GM12891 (cell line): ENCODE measurements at places on chromosomes 16 and 17.

GRCh38 chr16:87006789-87007745 lies 310.1 kb downstream of the C16orf95 start:
- no peak for DNase-seq

- DNase-seq, result no peak
Measured at GRCh38 chr16:73048292-73049080, 558 bp upstream of the ZFHX3 start.

- DNase-seq, result no peak
Measured at GRCh38 chr16:69520800-69521602, 44.8 kb upstream of the NFAT5 start.

GRCh38 chr17:7716901-7717755 lies at the start of gene DNAH2:
Gene DNAH2, plus strand, starts transcription at chr17:7717744. Its CDS starts 1,991 bp downstream, at chr17:7719735.
- DNase-seq, result peak; percentile 69

DNA sequence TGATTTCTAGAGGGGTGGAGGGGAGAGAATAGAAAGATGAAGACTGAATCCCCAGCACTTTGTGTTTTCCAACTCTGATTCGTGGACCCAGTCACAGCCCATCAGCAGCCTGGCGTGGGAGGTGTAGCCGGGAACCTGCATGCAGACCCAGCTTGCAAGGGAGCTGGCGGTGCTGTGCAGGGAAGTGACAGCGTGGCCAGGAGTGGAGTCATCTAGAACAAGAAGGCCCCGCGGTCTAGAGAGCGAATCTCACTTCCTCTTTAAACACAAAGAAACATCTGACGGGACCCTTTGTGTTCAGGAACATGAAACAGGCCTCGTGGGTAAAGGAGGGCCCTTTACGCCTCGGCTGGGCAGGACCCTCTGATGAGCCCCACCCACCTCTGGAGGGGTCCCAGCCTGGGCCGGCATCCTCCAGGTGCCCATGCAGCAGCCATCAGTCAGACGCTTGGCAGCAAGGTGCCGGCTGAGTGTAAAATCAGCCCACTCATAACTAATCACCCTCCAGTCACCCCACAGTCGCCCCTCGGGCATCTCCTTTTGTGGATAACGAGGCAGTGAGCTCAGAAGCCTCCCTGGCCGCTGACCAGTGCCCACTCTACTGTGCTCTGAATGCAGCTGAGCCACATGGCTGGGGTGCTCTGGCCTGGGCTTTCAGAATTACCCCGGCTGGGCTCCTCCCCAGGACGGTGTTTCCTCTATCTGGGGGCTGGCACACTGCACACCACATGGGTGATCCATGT lies 4.4 kb downstream of the SNAI3 start:
- peak; percentile 92 for DNase-seq

DNA sequence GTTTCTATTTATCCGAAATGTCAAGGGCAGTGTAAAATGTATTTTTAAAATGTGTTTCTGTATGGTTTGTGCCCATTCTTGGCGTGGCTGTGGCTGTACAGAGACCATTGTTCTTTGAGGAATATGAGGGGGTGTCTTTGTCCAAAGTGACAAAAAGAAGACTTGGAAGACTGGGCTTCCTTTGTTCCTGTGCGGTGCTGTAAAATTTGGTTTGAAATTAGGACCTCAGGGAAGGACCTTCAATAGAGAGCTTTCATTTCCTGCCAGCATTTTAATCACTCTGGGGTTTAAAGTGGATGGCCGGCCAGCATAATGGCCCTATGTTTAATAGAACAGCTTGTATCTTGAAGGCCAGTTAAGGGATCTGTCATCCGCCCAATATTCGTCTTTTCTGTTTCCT lies 190.1 kb upstream of the TBX2 start:
- no peak for DNase-seq

GRCh38 chr17:57924677-57925076 lies 30.5 kb downstream of the CUEDC1 start:
- no peak for DNase-seq

DNA sequence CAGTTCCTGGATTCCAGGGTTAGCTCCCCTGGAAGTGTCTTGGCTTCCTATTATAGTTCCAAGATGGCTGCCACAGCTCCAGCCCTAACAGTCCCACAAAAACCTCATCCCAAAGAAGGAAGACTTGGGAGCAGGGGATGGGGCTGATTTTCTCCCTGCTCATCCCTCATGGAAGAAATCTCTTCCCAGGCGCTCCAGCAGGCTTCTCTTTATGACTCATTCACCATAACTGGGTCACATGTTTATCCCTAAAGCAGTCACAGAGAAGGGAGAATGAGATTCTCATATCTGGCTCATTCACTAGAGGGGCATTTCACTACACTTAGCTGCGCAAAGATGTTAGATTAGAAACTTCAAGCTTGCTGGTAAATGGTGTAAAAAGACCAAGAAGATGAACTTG lies 206.5 kb upstream of the IRX3 start:
- no peak for DNase-seq

GRCh38 chr17:31508288-31509094 lies 117.0 kb downstream of the RAB11FIP4 start:
- no peak for DNase-seq

DNA sequence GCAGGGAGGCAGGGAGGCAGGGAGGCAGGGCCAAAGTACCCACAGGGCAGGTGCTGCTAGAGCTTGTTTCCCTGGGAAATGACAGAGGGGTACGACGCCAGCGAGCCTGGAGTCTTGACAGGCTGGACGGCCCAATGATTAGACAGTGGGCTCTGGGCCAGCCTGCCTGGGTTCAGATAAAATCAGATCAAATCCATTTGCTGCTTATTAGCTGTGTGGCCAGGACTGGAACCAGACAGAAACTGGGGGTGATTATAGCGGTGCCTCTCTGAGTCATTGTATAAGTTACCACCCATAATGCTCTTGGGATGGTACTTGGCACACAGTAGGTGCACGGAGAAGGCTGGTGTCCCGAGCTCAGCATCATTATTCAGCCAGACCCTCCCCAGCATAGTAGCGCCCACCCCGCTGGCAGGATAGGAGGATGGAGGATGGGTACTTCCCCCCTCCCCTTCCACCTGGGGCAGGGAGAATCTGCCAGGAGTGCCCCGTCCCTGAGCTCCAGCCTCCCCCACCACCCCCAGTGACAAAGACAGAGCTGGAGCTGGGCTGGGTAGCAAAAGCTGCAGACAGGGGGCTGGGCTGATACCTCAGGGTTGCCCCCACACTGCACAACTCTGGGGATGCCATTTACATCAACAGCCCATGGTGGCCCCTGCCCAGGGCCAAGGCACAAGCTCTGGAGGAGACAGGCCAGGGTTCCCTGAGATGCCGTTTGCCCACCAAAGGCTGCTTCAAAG lies 77.6 kb upstream of the TNRC6C start:
- no peak for DNase-seq

GRCh38 chr17:2138318-2138717 lies 83.4 kb downstream of the HIC1 start:
- DNase-seq, result peak; percentile 31

DNA sequence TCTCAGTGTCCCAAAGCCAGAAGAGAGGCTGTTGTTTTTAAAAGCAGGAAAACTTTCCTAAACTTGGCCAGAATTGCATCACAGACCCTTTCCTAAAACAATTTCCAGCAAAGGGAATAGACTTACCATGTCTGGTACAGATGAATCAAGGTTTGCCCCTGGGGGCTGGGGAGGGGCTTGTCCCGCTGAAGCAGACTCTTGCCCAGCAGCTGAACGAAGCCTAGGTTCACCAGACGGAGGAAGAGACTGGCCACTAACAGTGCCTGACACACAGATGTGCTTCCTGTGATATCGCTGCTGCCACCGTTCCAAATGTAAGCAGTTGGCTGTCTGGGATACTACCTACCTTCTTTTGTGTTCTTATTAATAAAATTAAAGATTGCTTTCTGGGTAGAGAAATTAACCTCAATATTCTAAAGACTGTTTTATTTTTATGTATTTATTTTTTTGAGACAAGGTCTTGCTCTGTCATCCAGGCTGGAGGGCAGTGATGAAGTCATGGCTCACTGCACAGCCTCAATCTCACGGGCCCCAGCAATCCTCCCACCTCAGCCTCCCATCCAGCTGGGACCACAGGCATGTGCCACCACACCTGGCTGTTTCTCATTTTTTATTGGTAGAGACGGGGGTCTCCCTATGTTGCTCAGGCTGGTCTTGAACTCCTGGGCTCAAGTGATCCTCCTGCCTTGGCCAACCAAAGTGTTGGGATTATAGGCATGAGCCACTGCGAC lies 13.5 kb downstream of the PRCD start:
- no peak for DNase-seq

- no peak for DNase-seq
Measured at GRCh38 chr17:63480826-63481487, 4.1 kb downstream of the ACE start.

GRCh38 chr17:27458524-27458908 lies 2.3 kb downstream of the KSR1 start:
- DNase-seq, result no peak

DNA sequence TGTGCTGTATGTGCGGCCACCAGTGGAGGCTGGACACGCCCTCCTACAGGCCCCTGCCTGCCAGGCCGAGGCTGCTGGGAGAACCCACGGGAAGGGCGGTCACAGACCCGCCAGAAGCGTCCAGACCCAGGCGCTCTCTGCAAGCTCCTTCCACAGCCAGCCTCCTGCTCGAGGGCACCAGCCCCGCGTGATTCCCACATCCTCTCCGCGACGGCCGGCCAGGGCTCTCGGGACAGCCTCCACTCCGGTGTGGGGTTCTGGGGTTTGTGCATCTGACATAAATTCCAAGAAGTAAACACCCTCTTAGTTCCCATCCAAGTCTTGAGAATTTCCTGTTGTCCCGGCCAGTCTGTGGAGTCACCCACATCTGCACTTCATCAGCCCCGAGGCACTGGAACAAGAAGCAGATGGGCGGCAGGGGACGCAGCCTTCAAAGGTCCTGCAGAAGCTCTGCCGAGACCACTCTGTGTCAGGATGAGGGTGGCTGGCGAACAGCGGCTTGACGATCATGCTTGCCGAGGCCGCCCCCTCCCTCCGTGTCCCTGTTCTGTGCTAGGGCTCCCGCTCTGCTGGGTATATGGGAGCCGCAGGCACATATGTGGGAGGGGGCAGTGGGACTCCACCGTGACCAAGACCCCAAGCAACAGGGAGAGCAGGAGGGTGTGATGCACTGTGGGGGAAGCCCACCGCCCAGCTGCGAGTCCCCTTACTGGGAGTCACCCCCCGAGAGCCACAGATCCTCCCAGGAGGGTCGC lies 2.4 kb upstream of the TMEM204 start:
- no peak for DNase-seq

DNA sequence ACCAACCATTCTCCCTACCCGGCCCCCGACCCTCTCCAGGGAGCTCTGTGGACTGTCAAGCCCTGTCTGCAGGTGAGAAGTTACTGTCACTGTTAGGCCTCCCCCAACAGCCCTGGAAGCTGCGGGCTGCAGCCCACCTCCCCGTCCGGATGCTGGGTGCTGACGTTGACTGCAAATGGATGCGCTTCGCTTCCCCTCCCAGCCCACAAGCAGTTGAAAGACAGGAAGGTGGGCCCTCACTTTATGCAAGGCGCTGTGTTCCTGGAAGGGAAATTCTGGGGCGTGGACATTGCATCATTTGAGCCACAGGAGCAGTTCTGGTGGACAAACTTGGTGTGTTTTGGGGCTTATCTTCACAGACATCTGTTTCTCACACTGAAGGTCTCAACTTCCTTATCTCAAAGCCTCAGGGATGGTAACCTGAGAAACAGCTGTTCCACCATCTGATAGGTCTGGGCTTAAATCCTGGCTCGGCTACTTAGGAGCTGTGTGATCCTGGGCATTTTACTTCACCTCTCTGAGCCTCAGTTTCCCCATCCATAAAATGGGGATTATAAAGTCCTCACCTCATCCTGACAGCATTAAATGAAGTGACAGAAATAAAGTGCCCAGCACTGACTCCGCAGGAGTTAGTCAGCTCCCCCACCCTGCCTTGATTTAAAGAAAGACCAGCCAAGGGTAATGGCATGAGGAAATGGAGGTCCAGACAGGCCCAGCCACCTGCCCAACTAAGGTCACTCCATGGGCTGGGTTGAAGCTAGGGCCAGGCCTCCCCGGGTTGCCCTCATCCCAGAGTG lies 4.6 kb upstream of the DRC7 start:
- DNase-seq, result peak; percentile 70

GRCh38 chr17:2017274-2017941 lies 7.7 kb downstream of the RTN4RL1 start:
- no peak for DNase-seq

DNA sequence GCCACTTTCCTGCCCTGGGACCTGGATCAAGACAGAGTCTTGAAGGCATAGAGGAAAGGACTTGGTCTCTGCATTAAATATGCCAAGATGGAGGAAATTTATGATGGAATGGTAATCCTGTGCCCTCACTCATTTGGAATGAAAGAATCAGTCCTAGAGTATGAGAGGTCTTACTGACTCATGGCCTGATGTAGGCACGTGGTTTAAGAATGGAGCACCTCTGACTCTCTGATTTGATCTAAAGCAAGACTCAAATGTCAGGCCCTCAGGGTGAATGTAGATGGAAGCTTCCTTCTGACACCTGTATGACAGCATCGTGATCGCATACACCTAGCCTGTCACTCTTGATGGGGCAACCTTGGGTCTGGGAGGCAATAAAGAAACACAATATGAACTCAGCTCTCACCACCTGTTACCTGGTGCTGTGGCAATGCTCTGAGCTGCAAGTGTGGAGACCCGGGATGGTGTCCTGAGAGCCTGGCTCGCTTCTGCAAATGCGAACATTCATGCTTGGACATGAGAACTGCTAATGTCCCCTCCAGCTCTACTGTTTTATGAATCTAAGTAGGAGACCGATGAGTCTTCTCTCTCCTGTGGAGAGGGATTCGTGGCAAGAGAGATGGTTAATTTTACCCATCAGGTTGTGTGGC lies 229.9 kb downstream of the ABCC12 start:
- no peak for DNase-seq

GRCh38 chr17:64780096-64781013 lies 118.2 kb upstream of the SMURF2 start:
- DNase-seq, result peak; percentile 80

DNA sequence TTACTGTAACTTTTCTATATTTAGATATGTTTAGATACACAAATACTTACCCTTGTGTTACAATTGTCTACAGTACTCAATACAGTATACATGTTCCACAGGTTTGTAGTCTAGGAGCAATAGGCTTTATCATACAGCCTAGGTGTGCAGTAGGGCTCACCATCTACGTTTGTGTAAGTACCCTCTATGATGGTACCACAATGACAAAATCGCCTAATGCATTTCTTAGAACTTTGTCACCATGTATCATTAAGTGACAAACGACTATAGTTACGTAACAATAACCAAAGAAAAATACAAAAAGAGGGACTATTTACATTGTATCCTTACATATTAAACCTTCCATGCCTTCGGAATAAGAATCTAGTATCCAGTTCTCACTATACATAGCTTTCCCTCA lies 8.0 kb downstream of the STAT5B start:
- no peak for DNase-seq

- no peak for DNase-seq
Measured at GRCh38 chr16:398561-399339, 1.8 kb downstream of the NME4 start.

DNA sequence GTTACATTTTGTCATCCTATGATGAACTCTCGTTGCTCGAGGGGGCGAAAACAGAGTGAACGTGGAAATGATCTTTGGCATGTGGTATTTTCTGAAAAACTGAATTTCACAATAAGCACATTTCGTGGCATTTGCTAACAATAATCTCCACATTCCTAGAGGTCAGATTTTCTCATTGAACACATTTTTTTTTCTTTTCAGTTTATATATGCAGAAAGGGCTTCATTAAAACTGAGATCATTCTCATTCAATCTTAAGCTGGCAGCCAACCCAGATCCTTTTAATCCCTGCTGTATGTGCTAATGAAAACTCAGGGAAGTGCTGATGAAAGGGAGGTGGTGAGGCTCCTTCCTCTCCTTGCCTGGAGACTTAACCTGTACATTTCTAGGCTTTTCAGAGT lies 52.6 kb downstream of the PRKCA start:
- no peak for DNase-seq
